CD4-positive, alpha-beta T cell (primary cell): ENCODE measurements at places on chromosomes 16 and 17.

GRCh38 chr17:71966055-71966454, 154.8 kb upstream of the SOX9 start:
- no peak for DNase-seq

DNA sequence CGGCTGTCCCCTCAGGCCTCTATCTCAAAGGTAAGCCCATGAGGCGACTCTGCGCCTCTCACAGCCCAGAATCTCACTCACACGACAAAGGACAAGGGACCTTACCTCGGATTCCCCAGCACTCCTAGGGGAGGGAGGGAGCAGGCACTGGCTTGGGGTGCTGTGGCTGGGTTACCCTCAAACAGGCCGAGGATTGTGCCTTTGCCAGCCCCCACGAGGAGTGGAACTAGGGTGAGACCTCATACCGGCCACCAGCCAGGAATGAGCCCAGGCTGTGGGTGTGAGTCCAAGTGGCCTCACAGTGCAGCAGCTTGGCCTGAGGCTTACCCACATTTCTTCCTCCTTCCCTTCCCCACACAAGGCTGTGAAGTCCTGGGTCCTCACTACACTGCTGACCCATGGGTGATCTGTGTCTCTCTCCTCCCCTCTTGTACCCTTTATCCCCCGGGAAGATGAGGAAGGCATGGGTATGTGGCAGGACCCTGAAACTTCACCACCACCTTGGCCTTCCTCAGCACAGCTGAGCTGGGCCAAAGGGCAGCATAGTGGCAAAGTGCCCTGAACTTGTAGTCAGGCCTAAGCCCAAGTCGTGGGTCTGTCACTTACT, 5.9 kb downstream of the PROCA1 start:
- no peak for DNase-seq

DNA sequence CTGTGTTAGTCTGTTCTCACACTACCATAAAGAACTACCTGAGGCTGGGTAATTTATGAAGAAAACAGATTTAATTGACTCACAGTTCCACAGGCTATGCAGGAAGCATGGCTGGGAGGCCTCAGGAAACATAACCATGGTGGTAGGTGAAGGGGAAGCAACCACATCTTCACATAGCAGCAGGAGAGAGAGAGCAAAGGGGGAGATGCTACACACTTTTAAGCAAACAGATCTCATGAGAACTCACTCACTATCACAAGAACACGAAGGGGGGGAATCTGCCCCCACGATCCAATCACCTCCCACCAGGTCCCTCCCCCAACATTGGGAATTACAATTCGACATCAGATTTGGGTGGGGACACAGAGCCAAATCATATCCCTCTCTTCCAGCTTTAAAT, 31.8 kb upstream of the NXPH3 start:
- no peak for DNase-seq

DNA sequence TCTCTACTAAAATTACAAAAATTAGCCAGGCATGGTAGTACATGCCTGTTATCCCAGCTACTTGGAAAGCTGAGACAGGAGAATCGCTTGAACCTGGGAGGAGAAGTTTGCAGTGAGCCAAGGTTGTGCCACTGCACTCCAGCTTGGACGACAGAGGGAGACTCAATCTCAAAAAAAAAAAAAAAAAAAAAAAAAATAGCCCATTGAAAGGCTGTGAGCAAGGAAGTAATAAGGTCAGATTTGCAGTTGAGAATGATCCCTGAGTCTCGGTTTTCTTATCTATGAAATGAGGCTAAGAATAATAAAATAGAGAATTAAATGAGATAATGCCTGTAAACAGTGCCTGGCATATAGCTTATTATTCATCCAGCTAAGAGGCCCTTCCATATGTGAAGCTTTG, 1.3 kb upstream of the PDK2 start:
- DNase-seq, result no peak

GRCh38 chr16:51163366-51163765, 12.3 kb upstream of the SALL1 start:
- DNase-seq, result no peak

DNA sequence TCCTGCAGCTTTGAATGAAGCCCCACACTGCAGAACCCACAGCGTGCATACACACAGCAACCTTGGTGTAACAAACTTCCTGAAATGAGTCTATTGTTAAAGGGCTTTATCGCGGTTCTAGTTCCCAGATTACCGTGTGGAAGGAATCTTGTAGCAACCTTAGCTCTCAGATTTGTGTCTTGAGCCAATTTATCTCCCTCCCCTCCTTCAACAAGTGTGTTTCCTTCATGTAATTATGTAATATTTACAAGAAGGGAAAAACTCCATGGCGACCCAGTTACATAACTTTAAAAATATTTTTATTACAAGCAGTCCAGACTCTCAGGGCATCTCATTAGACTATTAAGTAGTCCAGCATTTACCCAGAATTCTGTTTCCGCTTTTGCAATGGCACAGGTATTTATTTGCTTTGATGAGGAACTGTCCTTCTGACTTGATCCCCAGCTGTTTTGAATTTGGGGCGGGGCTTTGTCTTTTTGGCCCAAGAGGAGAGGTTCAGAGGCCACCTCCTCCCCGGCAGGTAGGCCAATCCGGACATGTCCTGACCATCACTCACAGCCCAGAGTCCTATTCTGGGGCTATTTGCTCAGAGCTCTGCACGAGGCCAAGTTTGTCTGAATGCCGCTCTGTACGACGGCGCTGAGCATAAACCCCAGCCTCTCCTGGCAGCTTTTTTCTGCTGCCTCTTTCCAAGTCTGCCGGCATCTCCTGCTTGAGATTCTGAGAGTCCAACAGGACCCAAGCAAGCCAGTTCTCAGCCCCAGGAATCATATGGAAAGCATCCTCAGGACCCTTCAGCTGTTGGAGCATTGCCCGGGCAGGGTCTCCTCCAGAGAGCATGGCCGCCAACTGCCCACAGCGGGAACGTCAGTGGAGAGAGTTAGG, 35.6 kb downstream of the CLEC16A start:
- DNase-seq, result no peak

- no peak for DNase-seq
Measured at GRCh38 chr17:8060274-8060673, 21.4 kb downstream of the ALOX15B start.

GRCh38 chr17:7894226-7894625, 5.6 kb downstream of the CHD3 start:
- no peak for DNase-seq

- DNase-seq, result no peak
Measured at GRCh38 chr16:88698646-88699045, 7.6 kb downstream of the RNF166 start.

GRCh38 chr16:54999481-54999880, 68.8 kb downstream of the IRX5 start:
- DNase-seq, result no peak

GRCh38 chr17:34308371-34308770, 10.9 kb upstream of the CCL8 start:
- no peak for DNase-seq

DNA sequence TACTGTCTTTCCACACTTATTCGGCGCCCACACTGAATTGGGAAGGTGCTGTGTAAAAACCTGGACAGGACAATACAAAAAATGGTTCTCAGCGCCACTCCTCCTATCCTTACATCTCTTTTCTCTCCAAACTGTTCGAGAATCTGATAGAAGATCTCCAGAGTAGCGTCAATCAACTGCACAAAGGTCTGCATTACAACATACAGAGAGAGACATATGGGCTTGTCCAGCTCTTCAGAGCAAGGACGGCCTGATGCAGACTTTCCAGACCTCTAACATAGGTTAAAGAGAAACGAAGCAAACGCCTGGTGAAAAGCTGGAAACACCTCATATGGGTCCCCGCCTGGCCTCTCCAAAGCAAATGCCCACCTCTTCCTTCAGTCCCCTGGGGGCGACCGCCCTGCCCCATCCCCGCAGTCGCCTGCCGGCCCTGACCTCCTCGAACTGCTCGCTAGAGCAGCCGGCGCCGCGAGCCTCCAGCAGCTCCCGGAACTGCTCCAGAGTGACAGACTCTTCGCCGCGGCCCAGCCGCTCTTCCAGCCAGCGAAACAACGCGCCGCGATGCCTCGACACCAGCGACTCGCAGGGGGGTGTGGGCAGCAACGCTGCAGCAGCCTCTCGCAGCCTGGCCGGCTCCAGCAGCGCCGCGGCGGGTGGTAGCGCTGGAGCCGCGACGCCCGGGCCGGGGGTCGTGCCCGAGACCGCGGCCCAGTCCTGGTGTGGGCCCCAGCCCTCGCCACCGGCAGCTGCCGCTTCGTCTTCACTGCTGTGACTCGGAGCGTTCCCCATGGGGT, 526 bp downstream of the ZZEF1 start:
- peak; percentile 31 for DNase-seq

GRCh38 chr17:37802061-37802595, 57.3 kb upstream of the HNF1B start:
- DNase-seq, result no peak

- DNase-seq, result no peak
Measured at GRCh38 chr16:741986-742629, 1.3 kb upstream of the CIAO3 start.

GRCh38 chr17:57782062-57782490, 37.0 kb upstream of the CCDC182 start:
- DNase-seq, result no peak

DNA sequence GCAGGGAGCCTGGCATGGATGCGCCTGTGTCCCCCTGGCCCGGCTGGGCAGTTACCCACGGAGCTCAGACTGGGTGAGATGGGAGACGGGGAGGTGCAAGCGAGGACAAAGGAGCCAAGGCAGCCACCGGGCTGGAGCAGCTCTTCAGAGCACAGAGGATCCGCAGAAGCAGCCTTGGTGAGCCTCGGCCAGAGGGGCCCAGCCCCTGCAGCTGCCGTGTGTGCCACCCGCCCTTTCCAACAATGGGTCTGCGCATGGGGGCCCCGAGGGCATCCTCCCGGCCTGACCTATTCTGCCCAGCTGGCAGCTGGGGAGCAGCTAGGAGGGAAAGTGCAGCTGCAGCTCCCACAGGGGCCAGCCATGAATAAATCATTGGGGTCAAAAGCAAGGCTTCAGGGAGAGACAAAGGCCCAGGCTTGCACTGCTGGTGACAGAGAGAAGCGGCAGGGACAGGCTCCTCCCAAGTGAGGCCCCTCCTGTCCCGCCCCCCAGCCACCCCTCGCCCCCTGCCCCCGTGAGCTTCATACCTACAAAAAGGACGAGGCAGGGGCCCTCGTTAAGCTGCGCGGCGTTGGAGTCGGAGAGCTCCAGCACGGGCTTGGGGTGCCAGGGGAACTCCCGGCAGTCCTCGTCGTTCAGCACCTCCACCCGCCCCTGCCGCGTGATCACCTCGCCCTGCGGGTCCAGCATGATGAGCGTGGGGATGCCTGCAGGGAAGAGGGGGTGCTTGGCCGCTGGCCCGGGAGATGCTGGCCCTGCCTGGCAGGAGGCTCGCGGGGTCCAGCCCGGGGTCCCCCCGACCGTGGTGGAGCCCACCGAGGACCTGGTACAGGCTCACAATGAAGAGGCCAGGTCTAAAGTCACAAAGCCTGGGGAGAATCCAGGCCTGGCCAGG, 22.6 kb downstream of the MRM3 start:
- DNase-seq, result no peak

GRCh38 chr17:18038149-18038850, 668 bp downstream of the ATPAF2 start:
- no peak for DNase-seq

- no peak for DNase-seq
Measured at GRCh38 chr17:31309556-31309955, 4.3 kb downstream of the EVI2B start.

- DNase-seq, result no peak
Measured at GRCh38 chr17:76742958-76743357, 5.0 kb downstream of the MFSD11 start.

DNA sequence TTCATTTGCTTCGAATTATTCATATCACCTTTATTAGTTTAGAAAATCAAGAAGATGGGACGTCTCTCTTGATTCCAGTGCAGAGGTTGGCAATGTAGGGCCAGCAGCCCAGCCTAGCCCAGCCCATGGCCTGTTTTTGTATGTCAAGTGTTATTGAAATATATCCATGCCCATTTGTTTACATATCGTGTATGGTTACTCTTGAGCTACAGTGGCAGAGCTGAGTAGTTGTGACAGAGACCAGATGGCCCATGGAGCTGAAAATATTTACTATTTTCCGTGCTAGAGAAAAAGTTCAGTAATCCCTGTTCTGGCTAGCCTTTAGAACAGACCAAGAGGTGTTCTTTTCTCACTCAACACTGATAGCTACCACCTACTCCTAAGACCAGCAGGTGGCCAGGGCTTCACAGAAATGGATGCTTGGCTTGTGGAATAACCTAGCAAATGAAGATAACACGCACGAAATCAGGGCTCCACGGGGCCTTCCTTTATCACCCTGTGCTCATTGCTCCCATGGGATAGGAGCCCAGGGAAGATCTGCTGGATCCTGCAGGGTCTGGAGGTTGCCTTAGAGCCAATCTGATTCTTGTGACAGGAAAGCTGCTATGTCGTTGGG, 123.2 kb upstream of the ANKFN1 start:
- DNase-seq, result no peak

DNA sequence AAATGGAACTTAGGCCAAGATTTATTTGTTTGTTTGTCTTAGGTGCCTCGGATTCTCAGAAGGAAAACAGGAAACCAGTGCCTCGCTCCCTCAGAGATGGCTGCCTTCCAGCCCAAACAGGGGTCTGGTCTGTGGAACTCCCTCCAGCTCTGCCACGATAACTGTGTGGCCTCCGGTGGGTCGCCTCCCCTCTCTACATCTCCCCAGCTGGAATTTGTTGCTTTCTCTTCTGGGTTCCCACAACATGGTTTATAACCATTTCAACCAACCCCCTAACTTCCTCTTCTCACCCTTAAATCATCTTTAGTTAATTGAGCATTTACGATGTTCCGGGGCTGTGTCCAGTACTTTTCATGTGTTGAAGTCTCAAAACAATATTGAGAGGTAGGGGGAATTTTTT, 30.9 kb upstream of the PLLP start:
- DNase-seq, result no peak

GRCh38 chr17:39852239-39852638, 11.9 kb downstream of the IKZF3 start:
- DNase-seq, result no peak

- DNase-seq, result no peak
Measured at GRCh38 chr17:17359271-17359670, 56.1 kb downstream of the NT5M start.

- DNase-seq, result no peak
Measured at GRCh38 chr17:30376621-30377452, 1.9 kb upstream of the CPD start.
